ENCODE measurements at places on chromosomes 2 and 18.

- DNase-seq: no peak
Measured at GRCh38 chr18:49628881-49629795, 67.3 kb downstream of the LIPG start.

GRCh38 chr2:28499282-28499681 is 3.4 kb downstream of the PLB1 start:
- no peak for DNase-seq

DNA sequence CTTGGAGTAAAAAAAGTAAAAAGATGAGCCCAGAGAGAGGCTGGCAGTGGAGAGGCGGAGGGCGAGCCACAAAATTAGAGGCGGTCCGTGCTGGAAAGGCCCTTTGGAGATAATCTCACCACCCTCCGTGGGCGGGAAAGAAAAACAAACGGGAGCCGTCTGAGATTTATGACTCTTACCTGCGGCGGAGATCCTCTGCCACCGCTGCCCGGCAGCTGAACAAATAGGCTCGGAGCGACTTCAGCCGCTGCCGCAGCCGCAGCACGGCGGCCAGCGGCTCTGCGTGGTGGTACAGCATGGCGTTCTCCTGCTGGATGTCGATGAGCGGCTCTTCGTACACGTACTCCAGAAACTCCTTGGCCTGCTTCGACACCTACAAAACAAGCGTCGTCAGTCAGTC is 94.6 kb downstream of the PLEKHM3 start:
- DNase-seq: peak; percentile 49

GRCh38 chr2:234098681-234099080 is 48.2 kb downstream of the SPP2 start:
- peak; percentile 45 for DNase-seq

DNA sequence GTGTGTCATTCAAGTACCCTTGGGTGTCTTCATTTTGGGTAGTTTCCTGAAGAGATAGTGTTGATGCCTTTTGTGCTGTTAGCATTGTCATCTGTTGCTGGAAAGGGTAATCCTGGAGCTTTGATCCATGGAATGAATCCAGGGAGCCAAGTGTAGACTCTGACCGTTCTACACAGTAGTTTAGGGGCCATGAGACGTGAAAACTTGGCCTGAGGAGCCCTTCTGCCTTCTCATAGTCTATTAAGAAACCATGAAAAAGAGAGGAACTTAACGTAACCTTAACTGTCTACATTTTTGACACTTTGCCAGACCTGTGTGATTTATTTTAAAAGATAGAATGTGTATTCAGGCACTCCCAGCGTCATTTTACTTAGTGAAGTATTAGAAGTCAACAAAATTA is 194.0 kb downstream of the BABAM2 start:
- DNase-seq: no peak

- DNase-seq: peak; percentile 83
Measured at GRCh38 chr2:45458909-45459563, 152.0 kb downstream of the SRBD1 start.

GRCh38 chr2:135337071-135337470 is 193.9 kb downstream of the ZRANB3 start:
- no peak for DNase-seq

DNA sequence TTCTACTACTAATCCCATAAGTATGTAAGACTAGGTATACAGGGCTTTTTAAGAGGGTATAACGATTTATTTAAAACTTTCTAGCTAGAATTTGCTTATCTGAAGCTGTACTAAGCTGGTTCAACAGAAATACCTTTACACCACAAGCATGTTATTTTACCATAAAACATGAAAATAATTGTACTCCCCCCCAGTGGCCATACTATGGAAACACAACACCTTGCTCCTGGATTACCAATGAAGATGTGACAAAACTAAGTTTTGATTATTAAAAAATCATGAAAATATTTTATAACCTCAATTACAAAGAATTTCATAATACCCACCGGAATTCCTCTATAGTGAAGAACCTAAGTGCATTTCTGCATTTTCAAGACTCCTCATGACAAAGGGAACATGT is 27.3 kb downstream of the LPIN2 start:
- DNase-seq: peak; percentile 60
